ENCODE measurements at places on chromosomes 5 and 9.

DNA sequence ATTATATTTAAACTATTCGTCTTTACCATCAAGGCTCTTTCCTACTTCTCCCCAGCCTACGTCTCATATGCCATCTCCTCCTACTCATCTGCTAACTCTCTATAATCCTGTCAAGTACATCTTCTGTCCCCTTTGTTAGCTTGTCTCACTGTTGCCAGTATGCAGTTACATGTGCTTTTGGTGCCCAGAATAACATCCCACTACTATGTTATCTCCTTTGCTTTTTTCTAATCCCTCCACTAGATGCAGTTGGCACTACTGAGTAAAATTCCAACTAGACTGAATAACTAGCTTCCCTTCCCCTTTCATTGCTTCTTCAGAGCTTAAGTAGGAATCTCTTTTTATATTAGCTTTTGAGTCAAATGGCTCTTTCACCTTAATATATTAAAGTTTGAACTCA lies 3.0 kb upstream of the ARRDC3 start:
- DNase-seq = no peak

- no peak for DNase-seq
Observed at GRCh38 chr9:134366223-134367031, 40.2 kb downstream of the RXRA start.

GRCh38 chr9:98253565-98253964 lies 1.9 kb downstream of the TBC1D2 start:
- DNase-seq = no peak

GRCh38 chr5:68999181-68999580 lies 94.6 kb upstream of the SLC30A5 start:
- DNase-seq = no peak

DNA sequence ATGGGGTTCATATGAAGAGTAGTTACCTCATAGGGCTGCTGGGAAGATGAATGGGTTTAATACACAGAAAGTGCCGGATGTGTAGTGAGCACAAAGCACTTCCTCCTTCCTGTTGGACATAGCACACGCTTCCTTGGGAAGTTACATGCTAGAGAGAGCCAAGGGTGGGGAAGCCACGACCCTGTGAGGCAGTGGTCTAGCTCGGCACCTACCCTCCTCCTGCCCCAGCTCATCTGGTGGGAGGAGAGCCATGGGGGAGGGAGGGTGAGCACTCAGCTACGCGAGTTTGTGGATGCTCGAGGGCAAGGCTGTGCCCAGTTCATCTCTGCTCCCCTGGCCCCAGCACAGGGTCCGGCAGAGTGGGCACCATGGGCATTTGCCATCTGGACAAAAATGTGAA lies 43.6 kb upstream of the NEK6 start:
- DNase-seq = no peak

DNA sequence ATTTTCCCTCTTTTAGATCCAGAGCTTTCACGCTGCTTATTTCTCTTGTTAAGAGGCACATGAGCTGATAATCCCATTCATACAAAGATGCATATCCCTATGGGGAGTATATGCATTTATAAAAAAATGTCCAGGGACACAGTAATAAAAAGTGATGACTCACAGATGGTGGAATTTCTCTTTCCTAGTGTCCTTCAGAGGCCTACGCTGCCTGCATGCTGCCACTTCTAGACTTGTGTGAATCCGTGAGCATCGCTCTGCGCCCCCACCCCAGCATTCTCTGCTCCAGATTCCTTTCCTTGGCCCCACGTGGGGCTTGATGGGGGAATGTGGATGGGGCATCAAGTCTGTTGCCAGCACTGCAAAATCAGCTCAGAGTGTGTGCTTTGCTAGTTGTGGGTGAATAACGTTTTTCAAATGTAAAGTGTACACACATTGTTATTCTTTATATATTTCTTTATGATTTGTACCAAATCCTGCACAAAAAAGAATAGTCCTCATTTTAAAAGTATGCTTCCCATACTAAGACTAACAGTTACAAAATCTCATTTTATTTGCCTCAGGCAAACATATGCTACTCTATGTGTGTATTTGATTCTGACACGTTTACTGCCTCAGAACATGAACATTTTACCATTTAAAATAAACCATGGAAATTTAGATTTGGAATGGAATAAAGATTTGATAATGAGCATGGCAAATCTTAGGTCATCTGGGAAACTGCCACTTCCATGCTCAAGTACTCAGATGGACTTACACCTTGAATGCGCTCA lies 22.4 kb upstream of the RASGRF2 start:
- no peak for DNase-seq

GRCh38 chr5:39120052-39120420 lies 45.8 kb upstream of the RICTOR start:
- no peak for DNase-seq

DNA sequence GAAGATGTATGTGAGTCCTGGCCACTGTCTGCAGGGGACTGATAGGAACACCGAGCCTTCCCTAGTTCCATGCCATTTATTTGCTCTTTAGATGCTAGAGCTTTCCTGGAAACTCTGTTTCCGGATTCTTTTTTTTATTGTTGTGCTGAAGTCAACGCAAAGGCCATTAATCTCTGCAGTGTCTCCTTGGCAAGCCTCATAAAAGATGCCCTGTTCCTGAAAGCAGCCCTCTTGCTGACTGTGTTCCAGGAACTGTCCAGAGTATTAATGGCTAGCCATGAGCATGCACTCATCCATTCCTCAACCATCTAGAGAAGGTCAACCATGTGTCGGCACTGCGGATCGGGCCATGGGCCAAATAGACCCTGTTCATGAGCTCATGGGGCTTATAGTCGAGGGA lies 42.9 kb upstream of the SMAD5 start:
- DNase-seq = no peak

DNA sequence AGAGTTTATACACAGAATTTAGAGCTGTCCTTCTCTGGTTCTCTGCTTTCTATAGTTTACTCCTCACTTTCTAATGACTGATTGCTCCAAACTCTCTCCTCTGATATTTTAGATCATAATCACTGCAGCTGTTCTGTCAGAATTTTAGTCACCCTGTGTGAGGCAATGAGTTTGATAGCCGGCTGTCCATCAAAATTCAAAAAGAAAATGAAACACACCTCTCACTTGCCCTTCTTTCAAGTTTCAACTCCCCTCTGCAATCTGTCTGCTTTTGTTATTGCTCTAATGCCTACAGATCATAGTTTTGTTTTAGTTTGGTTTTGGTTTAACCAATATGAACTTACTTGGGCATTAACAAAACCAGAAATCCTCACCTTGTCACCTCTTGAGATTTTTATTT lies 23.3 kb upstream of the ABLIM3 start:
- no peak for DNase-seq

GRCh38 chr5:173247041-173247440 lies 12.0 kb upstream of the NKX2-5 start:
- no peak for DNase-seq

- DNase-seq = no peak
Observed at GRCh38 chr9:96646081-96646991, 8.8 kb downstream of the PRXL2C start.

DNA sequence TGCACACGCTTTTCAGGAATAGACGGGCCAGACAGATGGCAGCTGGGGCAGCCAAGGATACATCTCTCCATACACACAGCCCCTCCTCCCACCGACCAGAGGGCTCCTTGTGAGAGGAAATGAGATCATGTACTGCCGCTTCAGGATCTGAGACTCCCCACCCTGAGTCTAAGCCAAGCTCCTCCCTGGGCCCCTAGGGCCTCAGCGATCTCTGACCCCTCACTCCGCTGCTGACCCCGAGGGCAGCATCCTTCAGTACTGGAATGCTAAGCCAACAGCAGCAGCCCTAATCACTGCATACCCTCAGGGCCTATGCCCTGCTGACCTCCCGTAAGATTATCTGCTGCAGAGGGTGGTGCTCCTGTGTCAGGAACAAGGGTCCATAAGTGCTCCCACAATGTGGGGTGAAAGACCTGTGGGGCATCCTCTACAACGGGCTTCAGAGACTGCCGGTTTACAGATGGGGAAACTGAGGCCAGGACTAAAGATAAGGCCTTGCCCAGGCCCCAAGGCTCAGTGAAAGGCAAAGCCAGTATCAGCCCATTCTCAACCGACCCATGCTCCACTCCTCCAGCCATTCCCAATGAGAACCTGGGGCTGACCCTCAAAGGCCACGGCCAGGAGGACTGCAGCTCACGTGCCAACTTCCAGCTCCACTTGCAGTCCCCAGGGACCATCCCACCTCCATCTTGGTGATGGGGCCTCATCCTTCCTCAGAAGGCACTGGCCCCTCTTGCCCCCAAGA lies 37.5 kb downstream of the BICD2 start:
- DNase-seq = no peak

DNA sequence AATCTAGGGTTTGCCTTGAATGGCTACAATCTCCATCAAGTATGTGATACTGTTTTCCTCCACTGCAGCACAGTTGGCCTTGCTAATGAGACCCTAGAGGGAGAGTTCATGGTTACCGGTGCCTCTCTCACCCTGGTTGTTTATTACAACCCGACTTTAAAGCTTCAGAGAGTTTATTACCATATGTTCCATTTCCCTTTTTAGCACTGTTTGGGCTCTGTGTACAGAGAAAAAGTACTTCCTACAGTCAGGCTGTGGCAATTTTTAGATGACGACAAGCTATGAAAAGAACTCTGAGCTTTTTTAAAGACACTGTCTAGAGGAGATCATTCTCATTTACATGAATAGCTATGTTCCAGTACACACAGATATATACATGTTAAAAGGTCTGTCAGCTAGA lies 48.8 kb upstream of the PLCXD3 start:
- no peak for DNase-seq

DNA sequence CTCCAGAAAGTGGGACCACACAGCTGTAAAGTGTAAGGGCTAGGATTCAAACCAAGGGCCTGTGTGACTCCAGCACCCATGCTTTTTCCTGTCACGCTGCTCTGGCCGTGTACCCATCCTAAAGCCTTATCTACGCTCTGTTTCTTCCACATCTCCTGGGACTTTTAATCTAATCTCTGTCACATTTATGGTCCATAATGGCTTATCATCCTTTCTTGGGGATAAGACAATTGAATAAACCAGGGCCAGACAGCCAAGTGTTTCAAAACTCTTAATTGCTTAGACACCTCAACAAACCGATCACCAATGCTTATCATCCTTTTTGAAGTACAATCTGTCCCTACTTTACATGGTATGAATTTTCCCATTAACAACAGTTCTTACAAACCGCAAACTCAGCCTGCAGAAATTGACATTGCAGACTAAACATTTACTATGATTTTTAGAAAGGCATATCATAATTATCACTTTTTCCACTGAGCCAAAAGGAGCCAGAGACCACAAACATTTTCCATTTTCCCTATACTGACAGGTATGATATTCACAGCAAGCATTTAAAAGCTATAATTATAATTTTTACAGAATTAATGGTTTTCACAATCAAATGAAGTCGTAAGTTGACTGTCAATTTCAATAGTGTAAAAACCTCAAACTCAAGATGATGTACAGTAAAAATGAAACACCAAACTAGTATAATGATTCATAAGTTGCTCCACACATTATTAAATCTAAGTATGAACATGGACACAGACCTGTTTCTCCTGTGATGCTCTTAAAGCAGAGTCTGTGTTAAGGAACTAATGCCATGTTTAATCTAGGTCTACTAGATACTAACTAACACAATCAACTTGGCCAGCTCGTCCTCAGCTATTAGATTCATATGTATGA lies 99.5 kb downstream of the FBXW11 start:
- DNase-seq = no peak

GRCh38 chr5:141420855-141421488 lies at the start of gene PCDHGA11:
PCDHGA11 (plus strand) TSS chr5:141421051; CDS start chr5:141421228, 177 bp downstream.
- DNase-seq = peak; percentile 37

DNA sequence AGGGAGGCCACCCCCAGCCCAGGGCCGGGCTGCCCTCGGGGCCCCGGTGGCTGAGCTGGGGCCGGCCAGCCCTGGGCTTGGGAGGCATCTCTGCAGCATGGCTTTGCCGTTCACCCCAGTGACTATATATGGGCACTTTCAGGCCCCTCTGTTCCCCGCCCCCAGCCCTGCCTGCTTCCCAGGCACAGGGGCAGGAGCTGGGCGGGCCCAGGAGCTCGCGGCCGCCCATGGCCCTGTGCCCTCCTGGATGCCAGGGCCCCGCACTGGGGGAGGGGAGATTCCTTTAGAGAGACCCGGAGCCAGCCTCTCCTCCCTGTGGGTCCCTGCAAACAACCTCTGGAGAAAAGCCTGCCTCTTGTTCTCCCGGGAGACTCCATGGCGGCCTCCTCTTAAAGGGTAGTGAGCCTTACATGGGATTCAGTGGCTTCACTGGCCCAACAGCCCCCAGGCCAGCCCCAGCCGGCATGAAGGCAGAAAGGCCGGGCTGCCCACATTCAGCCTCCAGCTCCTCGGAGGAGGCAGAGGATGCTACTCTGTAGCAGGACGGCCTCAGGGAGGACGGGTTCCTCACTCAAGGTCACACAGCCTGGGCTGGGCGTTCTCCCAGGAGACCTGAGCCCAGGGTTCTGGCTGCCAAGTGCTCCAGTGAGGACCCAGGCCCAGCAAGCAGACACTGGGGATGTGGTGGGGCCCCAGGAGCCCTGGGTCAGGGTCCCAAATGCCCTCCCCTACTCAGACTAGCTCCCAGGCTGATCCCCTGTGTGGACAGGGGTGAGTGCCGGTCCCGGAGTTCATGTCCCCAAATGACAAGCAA lies 4.1 kb downstream of the NACC2 start:
- no peak for DNase-seq
